ENCODE measurements at places on chromosomes 12 and 14.
A peak's percentile ranks its signal among the peaks of the same experiment; 100 is the strongest.

DNA sequence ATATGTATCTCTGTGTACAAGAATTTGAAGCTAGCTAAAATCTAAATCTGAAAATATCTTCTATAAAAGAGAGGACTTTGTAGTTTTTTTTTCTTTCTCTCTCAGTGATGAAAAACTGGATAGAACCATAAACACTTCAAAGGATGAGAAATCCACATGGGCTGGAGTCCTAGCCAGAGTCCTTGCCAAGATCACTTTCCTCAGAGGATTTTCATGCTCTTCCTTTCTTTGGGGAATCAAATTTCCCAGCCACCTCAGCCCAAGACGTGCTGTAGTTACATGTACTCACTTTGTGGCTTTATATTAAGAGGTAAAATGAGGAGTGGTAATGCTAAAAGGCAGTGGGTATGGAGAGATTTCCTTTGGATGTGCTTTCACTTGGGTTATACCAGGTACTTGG, 110.3 kb downstream of the SLC38A1 start:
- no peak for DNase-seq

DNA sequence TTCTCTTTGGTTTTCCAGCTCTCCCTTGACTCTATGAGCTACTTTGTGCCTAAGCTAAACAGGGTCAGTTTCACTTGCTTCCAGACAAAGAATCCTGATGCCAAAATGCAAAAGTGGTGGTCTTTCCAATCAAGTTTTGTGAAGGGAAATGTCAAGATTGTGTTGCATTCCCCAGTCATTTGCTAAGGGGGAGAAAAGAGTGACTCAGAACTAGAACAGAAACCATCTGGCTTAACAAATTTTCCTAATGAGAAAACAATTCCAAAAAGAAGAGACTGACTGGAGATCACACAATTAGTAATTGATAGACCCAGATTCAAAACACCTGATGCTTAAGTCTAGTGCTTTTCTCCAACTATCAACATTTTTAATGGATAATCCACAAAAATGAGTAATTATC, 235.1 kb upstream of the DIO2 start:
- DNase-seq, result no peak

DNA sequence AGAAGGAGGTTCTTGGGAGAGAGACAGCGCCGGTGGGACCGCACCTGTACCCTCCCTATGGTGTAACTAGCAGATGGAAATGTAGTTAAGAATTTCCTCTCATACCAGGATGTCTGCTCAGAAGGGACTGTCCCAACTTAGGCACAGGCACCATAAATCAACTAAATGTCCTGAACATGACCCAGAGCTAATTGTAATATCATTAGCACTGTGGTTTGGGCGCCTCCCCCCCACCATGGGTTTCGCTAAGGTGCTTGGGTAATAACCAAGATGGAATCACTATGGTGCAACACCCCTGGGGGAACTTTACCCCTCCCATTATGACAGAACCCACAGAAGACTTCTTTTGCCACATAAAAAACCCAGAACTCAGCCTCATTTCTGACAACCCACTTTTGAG, 15.9 kb downstream of the ZNF641 start:
- no peak for DNase-seq

GRCh38 chr14:90651271-90651804, 164.9 kb downstream of the TTC7B start:
- DNase-seq, result no peak

- no peak for DNase-seq
These were observed 20.4 kb upstream of the BEGAIN start for GRCh38 chr14:100607611-100607956.

GRCh38 chr12:52310622-52311284, 10.4 kb downstream of the KRT83 start:
- peak; percentile 27 for DNase-seq

DNA sequence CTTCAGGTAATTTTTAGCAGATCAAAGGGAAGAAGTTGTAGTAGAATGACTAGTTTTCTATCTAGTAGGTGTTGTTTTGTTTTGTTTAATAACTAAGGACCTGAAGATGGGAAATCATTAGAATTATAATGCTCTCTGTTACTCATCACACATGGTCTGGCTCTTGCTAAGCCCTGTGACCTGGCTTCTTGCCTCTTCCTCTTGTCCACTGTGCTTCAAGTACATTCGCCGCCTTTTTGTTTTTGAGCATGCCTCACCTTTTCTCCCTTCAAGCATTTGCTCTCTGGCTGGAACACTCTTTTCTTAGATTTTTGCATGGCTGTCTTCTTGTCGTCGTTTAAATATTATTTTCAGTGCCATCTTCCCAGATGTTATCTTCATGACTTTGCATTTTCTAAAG, 47.7 kb downstream of the DAAM1 start:
- no peak for DNase-seq

DNA sequence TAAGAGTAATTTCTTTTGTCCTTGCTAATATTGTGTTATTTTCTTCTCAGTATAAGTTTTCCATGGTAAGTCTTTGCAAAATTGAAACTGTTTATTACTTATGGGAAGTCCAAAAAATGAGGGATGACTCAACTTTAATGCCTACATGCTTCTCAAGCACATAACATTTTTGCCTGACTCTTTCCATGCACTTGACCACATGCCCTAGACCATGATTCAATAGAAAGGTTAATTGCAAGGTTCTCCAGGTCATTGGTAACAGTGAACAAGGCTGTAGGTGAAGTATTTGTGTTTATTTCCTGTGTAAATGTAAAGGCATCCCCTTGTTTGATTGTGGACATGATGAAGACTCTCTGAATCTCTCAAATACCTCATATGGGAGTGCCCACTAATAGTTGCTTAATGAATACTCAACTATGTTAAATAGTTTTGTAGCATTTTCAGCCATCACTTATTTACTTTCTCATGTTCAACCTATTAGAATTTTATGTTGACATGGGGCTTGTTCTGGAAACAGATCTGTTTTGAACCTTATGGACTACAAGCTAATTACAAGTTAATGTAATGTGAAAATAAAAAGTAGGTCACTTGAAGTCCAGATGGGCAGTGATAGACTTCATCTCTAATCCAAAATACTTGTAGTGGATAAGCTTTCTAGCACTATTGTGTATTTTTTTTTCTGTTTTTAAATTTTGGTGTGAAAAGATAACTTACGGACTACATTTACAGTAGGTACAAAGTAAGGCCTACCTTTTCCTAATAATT, 131.7 kb downstream of the TMTC2 start:
- peak; percentile 17 for DNase-seq

DNA sequence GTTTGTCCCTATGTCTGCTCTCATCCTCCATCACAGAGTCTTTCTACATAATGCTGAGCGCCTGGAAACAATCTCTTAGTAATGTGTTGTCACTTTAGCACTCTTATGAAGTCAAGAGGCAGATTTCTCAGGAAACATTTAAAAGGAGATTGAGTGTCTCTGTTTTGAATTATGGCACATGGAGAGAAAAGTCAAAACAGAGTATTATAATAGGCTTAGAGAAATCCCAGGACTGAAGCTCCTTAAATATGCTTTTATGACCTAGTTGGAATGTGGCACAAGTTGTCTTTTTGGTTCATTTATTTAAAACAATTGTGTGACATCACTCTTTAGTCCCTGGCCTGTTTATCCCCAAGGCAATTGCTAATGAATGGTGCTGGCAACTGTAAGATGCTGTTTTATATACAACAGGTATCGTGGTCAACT, 117.8 kb upstream of the HIF1A start:
- no peak for DNase-seq

GRCh38 chr12:96892104-96892503, 15.0 kb upstream of the NEDD1 start:
- no peak for DNase-seq

DNA sequence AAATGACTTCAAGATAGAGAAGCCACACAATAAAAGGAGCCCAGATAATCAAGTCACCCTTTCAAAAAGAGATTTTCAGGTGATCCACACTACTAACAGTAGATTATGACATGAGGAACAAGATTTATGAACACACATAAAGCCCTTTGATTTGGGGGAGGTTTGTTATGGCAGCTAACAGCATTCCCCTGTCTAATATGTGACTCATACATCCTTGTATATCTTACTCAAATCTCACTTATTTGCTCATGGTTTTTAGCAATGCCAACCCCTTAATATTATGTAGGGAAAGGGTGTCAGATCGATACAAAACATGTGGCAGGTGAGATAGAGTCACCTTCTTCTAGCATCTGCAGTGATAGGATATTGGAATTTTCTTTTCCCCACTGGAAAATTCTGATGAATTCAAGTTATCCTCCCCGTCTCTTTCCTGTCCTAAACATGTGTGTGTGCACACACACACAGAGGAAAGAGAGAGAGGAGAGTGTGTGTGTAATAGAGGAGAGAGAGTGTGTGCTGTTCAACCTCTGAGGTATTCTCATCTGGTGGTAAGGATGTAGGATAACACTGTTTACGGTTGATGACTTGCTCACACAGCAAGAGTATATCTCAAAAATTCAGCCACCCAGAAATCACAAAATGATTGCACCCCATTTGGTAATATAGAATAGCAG, 319.9 kb downstream of the KCNC2 start:
- DNase-seq, result no peak

DNA sequence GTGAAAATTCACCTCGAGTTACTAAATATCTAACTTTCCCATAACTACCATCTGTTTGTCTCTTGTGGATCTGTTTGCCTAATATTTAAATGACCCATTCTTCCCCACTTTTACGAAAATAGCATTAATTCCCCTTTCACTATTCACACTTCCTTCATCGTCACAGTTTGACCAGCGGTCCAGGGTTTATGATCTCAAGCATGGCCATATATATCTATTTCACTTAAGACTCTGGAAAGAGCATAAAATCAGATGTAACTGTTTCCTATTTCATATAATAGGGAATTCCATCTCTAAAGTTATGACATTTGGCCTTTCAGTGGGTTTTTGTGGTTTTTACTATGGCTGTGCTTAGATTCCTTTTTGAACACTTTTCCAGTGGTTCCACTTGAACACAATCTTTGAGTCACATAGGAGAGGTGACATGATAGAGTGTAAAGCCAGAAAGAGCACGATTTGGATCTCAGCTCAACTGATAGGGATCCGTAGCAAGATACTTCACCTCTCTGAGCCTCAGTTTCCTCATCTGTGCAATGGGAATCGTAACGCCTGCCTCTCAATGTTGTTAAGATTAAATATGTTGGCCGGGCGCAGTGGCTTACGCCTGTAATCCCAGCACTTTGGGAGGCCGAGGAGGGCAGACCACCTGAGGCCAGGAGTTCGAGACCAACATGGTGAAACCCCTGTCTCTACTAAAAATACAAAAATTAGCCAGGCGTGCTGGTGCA, 754 bp upstream of the BCL2L14 start:
- no peak for DNase-seq

DNA sequence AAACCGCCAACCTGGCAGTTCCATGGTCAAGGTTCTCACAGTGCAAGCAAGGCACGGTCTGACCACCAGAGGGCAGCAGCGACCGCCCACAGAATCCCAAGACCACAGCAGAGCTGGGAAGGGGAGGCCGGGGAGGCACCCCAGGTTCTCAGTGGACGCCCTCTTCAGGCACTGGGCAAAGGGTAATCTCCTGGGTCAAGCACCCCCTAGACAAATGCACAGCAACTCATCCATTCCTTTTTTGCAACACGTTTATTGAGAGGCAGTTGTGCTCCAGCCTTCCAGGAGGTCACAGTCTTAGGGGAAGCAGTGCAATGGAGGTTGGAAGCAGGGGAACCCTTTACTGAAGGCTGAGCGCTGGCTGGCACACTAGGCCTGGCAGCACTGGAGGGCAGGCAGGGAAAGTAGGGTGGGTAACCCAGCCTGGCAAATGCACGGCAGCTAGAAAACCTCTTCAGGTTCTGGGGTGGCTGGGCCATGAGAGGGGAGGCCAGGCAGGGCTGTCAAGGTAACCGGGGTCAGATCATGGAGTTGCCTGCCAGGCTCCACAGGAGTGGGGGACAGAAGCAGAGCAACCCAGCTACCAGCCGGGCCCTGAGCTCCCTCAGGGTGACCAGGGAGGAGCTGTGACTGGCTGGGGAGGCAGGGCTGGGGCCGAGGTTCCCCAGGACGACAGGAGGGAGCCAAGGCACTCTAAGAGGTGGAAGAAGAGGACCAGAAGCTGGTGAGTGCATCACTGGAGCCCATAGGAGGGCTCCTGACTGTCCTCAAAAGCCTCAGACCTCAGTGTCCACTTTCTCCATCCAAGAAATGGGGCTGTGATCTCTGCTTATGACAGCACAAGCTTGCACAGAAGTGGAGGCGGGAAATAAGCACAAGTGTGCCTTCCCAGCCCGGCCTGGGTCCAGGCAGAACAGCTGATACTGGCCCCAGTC, 1.8 kb upstream of the RHOF start:
- no peak for DNase-seq

- no peak for DNase-seq
These were observed 37.5 kb upstream of the CIT start for GRCh38 chr12:119914666-119915065.

GRCh38 chr14:95303552-95303951, 16.2 kb downstream of the CLMN start:
- no peak for DNase-seq
